ENCODE measurements at places on chromosomes 5 and 9.
A peak's percentile ranks its signal among the peaks of the same experiment; 100 is the strongest.

GRCh38 chr5:158200619-158201018, 341.7 kb upstream of the CLINT1 start:
- peak; percentile 28 for DNase-seq

- DNase-seq: no peak
Observed at GRCh38 chr5:157812086-157812485, 46.9 kb downstream of the CLINT1 start.

DNA sequence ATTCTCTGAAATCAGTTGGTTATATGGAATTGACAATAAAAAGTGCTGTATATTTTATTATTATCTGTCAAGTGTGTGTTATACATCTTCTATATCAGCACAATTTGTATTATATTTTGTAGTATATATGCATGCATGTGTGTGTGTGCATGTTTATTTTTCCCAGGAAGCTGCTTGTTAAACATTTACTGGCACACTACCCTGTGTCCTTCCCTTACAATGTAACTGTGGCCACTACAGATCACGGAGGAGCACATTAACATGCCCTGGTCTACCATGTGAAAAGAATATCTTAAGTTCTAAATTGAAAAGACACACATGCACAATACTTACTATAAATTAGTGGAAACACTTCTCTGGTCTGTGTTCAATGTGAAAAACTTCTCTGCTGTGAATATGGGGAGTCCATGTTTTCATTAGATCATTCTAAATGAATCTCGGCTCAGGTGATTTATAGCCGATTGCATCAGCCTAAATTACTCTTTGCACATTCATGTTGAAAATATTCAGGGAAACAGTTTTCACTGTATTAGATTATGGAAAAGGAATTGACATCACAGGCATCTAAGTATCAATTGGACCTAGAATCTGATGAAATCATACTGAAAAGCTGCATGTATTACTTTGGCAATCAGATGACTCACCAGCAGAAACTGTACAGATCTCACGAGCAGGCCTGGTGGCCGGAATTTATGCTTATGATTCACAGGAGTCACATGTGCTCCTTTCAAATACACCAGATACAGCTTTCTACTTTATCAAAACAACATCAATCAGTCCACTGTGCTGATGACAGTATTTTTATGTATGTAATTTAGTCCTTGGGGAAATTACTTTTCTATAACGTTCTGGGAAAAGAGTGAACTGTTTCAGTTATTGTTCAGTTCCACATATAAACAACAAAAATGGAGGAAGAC, 39.4 kb downstream of the LURAP1L start:
- peak; percentile 92 for DNase-seq

GRCh38 chr9:123043081-123043939, 9.8 kb downstream of the GPR21 start:
- DNase-seq: no peak

DNA sequence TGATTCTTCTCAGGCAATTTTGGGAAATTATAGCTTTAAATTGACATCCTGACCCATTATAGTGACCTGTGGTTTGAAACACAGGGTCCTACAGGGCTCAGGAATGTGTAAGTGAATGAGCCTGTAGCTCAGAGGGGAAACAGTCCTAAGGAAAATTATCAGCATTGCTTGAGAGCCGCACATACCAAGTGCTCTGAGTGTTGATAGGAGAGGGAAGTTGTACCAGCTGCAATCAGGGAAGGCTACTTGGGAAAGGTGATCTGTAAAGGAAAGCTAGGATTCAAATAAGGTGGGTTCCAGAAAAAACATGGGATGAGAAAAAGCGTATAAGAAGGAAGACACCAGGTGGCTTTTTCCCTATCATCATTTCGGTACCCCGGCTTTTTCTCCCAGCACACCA, 4.4 kb upstream of the SLC25A51 start:
- DNase-seq: no peak

GRCh38 chr9:128454991-128455390, 815 bp upstream of the ODF2 start:
- no peak for DNase-seq

DNA sequence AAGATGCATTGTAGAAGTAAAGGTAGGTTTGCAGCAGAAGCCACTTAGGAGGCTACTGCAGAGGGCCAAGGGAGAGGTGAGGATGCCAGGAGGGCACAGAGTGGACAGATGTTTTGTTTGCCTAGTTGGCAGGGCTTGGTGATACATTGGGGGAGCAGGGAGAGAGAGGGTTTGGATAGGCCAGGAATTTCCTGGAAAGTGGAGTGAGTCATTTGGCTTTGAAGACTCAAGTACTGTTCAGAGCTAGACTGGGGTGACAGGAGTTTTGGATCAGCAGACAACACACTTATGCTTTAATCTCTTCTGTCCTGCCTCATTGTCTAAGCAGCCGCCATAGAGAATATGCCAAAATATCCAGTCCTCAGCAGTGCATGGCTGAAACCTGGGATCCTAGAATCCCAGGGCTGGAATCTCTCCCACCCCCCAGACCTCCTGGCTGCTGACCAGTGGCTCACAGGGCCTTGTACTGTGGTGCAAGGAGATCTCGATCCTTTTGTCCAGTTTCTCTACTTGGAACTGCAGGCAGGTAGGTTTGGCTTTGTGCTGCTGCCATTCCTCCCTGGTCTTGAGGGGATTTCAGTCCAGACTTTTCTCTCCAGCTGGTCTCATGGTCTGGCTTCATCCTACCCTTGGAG, 11.0 kb downstream of the TMEM268 start:
- no peak for DNase-seq

DNA sequence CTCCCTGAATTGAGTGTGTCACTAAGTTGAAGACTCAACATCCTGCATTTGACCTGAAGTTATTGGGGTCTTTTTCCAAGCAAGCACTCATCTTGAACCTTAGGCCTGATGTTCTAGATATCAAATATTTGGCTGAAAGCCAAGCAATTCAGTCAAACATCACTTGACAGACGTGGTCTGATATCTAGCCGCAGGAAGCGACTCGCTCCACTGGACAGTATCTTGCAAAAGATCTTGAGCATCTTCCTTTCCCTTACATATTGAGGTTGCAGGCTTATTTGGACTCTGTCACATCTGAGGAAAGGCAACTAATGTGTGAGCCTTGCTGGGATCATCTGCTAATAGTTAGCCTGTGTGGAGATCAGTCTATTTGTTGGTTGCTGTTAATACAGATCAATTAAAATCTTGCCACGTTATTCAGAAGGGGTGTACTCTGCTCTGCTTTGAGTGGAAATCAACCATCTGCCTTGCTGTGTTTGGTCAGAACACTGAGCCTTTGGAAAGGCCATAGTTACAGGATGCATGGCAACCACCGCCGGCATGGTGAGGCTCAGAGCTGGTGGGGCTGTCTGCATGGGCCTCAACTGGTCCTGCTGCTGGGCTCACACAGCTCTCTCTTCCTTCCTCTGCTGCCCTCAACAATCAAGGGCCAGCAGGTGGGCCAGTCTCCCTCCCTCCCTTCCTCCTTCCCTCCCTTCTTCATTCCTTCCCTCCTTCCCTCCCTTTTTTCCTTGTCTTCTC, 166.9 kb upstream of the KLF9 start:
- peak; percentile 17 for DNase-seq

GRCh38 chr5:36496471-36496870, 109.9 kb upstream of the SLC1A3 start:
- no peak for DNase-seq

DNA sequence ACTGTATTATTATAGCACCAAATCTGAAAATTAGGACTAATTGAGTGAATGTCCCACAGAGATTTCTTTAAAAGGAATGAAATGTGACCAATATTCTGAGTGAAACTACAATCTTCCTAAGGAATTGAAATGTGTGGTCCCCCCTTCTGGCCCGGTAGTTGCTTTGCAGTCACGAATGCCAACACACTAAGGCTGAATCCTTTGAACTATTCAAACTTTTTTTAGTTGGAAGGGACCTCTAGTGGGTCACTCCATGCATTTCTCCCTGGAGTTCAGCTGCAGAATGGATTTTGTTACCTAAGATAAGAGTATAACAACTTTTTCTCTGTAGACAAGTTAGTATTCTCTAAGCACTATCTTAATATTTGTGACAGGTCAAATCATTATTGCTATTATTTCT, 2.8 kb downstream of the CDH6 start:
- no peak for DNase-seq

GRCh38 chr9:126154869-126155268, 171.8 kb upstream of the MVB12B start:
- DNase-seq: no peak

- DNase-seq: no peak
Observed at GRCh38 chr5:78750281-78750680, 101.7 kb upstream of the LHFPL2 start.

DNA sequence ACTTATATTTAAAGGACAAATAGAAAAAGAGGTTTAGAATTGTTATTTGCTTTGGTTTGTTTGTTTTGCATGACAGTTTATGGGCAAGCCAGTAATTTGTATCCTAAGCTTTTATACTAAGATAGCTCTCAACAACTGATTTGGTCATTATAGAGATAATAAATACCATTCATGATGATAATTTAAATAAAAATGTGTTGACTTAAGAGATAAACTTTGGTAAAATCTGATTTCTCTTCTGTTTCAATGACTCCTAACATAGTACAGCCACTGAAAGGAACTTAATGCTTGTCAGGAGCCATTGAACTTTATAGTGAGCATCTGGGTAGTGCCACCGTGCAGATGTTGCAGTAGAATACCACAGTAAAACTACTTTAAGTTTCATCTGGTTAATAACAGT, 160.7 kb upstream of the ACOT12 start:
- peak; percentile 29 for DNase-seq

GRCh38 chr5:112914584-112914983, 7.4 kb downstream of the REEP5 start:
- DNase-seq: no peak

GRCh38 chr5:1442222-1443145, 2.8 kb downstream of the SLC6A3 start:
- DNase-seq: no peak

- DNase-seq: no peak
Observed at GRCh38 chr9:127154390-127155191, 32.2 kb upstream of the ANGPTL2 start.

DNA sequence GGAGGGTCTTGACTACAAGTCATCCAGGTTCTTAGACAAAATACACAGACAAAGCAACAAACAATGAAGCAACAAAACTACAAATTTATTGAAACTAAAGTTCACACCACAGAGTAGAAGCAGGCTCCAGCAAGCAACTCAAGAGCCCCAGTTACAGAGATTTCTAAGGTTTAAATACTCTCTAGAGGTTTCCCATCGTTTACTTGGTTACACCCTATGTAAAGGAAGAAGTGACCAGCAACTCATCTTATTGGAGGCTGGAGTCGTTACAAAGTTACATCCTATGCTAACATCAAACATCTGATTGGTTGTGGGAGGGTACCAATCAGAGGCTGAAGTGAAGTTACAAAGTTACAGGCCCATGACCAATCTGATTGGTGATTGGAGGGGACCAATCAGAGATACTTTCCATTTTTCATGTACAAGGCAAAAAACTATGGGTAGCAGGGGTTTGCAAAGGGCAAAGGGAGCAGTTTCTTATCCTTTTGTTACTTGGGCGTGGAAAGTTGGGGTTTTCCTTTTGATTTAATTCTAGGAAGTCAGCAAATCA, 2292.6 kb upstream of the C9orf72 start:
- no peak for DNase-seq
